ENCODE measurements at places on chromosomes 6 and 20.

DNA sequence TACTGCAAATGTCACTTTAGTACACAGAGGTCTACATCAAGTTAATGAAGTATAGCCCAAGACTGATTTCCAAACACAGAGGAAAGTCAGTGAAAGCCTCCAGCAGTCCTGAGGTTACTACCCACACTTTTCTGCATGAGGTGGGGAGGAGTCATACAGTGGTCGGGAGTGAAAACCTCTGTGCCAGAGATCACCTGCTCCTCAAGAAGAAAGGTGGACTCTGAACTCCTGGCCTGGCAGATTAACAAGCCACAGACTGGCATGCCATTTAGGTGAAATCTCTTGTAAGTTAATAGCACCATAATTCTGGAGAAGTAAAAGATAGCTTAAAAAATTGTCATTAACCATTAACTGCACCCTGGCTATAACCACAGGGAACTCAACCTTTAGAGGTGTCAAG lies 125.0 kb upstream of the LAMP5 start:
- DNase-seq = no peak

DNA sequence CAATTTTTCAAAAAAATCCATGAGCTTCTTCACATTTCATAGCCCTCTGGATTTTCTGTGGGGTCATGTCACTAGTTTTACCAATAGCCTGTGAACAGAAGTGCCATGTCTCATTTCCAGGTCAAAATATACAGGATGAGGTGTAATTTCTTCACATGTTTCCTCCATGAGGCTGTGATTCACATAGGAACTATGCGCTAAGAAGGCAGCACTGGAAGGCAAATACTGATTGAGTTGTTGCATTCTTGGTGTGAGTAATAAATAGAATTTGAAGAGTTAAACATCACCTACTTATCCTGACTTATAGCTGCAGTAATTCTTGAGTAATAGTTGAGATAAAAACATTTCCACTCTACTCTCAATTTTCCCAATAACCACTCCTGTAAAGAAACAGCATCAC lies 442.3 kb downstream of the HAO1 start:
- no peak for DNase-seq

GRCh38 chr20:21126581-21126870 lies 644 bp downstream of the KIZ start:
- no peak for DNase-seq

- no peak for DNase-seq
These were observed 1.6 kb upstream of the RPS12 start for GRCh38 chr6:132812756-132813172.

DNA sequence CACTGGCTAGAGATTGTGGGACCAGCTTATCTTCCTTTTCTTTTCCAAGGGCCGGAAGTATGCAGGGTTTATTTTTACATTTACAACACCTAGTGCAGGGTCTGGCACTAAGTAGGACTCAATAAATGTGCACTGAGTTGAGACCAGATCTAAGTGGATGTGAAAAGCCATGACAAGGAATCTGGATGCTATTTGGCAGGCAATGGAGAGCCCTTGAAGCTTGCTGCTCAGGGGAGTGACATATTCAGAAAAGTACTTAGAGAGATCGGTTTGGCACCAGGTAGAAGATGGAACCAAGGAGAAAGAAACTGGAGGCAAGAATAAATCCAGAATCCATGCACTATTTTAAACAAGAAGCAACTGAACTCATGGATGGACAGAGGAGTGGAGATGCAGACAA lies 815.8 kb downstream of the MAFB start:
- no peak for DNase-seq

DNA sequence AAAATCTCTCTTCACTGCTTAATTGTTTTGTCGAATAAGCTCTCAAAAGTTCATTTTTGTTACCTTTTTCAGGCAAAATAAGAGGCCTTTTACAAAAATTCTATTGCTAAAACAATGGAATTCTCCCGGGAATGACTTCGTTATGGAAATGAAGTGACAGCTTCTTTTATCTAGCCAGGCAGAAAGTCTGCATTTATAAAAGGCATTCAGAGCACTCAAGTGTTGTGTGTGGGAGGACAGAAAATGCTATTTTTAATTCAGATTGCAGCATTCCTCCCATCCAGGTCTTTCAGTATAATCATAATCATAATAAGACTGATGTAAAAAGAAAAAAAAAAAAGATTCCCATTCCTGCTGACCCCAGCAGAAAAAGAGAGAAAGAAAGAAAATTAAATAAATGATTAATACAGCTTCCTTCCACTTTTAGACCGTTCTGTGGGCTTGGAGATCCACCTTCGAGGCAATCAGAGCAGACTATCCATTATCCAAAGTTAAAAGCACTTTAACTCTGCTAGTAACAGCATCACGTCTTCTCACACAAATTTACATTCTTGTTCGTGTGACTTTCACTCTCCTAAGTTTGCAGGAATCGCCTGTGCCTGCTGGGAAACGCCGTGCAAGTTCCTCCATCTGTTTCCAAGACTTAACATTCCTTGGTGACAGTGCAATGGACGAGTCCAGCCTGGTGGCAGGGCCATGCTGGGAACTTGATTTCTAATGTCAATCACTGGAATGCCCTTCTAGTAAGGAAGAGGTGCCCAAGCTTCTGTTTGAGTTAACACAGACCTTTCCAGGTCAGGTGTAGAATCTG lies 258.8 kb downstream of the GMPR start:
- DNase-seq = no peak

- no peak for DNase-seq
These were observed 8.5 kb downstream of the HSPA1B start for GRCh38 chr6:31836047-31836473.

DNA sequence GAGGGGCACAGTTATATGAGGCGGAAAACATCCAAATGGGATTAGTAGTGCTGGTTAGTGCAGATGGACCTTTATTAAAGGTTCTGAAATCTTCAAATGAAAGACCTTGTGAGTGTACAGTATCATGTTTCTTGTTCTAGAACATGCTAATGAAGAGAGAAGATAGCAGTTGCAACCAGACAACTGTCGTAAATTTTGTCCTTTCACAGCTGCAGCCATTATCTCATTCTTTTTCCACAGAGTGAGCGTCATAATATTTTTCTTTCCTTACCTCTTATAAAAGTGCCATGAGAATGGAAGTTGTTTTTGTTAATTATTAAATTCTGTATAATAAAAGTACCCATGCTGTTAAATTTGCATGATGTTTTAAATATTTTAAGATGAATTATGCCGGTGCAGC lies 4.4 kb upstream of the C6orf163 start:
- DNase-seq = no peak

DNA sequence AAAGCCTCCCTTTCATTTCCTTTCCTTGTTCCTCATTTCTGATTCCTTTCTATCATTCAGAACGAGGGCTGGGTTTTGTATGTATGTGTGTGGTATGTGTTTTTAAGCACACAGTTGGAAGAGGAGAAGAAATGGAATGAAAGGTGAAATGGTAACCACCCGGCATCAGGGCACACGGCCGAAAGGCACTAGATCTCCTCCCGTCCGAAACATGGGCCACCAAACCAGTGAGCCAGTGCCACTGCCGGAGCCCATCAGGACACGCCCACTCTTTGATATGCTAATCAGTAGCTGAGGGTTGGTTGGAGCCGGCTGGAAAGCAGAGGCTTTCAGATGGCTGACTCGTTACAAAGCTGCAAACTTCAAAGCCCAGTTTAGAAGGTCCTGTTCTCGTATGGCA lies 228.6 kb upstream of the JARID2 start:
- DNase-seq = no peak

DNA sequence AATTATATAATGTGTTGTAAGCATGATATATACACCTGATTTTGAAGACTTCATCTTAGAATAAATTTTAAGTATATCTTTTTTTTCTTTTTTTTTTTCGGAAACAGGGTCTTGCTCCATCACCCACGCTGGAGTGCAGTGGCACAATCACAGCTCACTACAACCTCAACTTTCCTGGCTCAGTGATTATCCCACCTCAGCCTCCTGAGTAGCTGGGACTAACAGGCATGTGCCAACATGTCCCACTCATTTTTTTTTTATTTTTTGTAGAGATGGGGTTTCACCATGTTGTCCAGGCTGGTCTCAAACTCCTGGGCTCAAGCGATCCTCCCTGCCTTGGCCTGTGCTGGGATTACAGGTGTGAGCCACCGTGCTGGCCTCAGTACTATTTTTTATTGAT lies 17.1 kb downstream of the VPS52 start:
- DNase-seq = no peak

- DNase-seq = no peak
These were observed 1337.7 kb downstream of the HACE1 start for GRCh38 chr6:103522045-103522444.

DNA sequence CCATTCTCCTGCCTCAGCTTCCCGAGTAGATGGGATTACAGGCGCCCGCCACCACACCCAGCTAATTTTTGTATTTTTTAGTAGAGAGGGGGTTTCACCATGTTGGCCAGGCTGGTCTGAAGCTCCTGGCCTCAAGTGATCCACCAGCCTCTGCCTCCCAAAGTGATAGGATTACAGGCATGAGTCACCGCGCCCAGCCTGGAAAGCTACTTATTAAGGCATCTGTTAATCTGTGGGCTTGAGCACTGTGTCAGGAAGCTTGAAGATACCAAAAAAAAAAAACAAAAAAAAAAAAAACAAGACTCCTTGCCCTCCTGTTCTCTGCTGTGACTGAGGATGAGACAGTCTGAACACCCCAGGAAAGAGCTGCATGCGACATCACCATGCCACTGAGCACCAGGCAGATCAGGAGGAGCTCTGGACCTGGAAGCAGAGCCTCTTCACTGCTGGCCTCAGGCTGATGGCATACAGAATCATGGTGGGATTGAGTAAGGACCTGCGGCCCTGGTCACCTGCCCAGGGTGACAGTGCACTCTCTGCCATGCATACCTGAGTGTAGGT lies 166.5 kb upstream of the SNX9 start:
- no peak for DNase-seq

DNA sequence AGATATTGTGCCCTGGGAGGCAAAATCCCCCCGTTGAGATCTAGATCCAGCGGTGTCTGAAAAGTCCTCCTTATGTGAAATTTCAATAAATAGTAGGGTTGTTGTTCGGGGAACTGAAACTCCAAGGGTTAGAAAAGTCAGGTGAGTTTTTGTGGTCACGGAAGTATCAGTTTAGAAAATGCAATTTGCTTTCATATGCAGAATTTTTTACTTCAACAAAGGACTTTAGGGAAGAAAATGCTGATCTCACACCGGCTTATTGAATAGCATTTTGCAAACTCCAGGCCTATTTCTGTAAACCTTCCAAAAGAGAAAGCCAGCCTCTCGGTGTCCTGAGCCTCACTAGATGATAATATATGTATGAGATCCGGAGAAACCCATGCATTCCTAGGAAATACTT lies 254.7 kb downstream of the TSHZ2 start:
- no peak for DNase-seq

DNA sequence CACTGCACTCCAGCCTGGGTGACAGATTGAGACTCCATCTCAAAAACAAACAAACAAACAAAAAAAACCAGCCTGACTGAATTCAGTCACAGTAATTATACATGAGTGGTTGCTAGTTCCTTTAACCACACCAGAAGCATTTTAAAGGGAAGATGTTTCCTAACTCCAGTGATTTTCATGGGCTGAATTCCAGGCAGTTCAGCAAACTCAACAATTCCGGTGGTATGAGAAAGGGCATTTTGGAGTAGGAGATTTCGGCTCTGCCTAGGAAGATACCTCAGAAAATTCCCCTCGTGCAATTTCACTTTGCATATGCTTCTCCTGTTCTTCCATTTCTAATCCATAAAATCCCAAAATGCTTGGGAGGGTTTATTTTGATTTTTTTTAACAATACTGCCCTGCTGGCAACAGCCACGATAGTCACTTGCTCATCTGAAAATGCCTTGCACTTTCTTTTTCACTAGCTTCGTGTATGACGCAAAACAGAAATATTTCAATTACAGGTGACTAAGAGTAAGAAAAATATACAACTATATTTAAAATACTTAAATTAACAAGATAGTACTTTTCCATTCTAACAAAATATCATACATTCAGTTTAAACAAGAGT lies 48.3 kb upstream of the IPCEF1 start:
- DNase-seq = no peak

DNA sequence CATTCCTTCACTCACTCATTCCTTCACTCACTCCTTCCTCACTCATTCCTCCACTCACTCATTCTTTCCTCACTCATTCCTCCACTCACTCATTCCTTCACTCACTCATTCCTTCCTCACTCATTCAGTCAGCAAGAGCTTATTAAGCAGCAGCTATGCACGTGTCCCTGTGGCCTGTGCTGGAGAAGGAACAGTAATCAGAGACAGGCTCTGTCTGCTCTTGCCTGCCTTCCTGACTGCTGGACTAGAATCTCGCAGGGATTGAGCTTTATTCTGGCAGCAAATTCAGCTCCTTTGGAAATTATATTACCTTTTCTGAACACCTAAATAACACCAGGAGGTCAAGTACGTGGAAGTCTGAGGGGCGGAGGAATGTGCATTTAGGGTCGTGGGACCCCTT lies 138.9 kb upstream of the AGPAT4 start:
- DNase-seq = no peak

DNA sequence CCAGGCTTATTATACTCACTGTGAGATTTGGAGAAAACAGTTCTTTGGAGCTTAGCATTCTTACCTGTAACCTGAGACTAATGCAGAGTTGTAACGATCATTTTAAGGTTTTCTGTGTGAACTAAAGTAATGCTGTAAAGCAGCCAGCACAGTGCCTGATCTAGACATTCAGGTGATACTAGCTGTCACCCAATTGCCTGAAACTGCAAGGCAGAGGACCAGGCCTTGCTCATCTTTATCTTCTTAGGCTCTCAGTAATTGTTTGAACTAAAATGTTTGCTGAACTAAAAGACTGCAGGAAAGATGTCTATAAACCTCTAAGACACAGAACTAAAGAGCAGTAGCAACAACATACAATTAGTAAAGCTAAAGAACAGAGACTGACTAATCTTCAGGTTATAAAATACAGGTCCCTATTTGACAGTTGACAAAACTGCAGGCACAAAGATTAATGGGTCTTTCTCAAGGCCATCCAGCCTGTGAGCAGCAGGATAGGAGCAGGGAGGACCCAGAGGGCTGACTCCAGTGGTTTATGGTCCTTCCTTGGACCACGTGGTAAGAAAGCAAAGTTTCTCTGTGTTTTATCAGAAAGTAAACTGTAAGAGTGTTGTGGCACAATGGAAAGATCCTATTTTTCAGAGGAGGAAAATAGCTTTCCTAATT lies 31.4 kb downstream of the SMLR1 start:
- no peak for DNase-seq

- no peak for DNase-seq
These were observed 1092.0 kb upstream of the MAP3K7 start for GRCh38 chr6:91678679-91679446.

GRCh38 chr6:34595332-34596184 lies 39.4 kb upstream of the SPDEF start:
- no peak for DNase-seq

DNA sequence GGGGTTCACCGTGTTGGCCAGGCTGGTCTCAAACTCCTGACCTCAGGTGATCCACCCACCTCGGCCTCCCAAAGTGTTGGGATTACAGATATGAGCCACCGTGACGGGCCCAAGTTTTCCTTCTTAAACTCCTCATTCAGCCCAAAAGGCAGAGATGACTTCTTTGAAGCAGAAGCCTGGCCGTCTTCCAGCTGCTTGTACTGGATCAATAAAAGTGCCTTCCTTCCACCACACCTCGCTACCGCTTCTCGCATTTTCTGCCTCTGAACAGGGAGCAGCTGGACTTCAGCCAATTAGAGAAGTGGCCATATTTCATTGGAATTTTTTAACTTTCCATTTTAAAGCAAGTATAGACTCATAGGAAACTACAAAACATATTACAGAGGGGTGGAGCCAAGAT lies 241.1 kb downstream of the PREX1 start:
- no peak for DNase-seq

Measured in ascending aorta (tissue), 2 donors.